RKO (cell line): ENCODE measurements at places on chromosomes 1 and 21.

- DNase-seq, result no peak
Measured at GRCh38 chr1:32392325-32392724, 1.9 kb downstream of the BSDC1 start.

DNA sequence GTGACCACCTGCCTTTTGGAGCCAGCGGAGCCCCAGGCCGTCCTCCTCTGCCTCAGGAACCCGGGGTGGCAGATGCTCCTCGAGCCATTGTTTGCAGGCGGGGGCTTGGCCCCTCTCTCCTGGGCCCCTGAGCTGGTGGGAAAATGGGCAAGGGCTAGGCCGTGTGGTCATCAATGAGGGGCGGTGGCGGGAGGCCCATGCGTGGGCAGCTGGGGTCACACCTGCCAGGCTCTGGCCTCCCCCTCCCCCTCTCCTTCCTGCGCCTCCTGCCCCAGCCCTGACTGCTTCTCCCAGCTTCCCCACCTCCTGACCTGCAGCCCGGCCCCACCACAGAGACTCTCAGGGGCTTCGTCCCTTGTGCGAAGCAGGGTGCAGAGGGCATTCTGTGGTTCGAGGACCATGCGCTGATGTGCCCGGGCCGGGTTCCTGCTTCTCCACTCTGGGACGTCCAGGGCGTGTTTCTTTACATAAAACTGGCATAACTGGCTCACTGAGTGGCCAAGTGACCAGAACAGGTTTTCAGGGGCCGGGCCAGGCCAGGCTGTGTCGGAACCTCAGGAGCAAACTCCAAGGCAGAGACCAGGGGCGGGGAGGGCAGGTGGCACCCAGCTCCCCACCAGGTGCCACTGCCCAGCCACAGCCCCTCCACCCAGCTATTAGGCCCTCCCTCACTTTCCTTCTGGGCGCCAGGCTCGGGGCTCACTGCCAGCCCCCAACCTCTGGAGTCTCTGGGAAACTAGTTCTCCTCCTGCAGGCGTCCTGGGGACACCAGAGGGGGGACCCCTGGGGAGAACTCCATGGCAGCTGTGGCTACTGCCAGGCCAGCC lies 9.3 kb downstream of the SAMD11 start:
- no peak for DNase-seq

DNA sequence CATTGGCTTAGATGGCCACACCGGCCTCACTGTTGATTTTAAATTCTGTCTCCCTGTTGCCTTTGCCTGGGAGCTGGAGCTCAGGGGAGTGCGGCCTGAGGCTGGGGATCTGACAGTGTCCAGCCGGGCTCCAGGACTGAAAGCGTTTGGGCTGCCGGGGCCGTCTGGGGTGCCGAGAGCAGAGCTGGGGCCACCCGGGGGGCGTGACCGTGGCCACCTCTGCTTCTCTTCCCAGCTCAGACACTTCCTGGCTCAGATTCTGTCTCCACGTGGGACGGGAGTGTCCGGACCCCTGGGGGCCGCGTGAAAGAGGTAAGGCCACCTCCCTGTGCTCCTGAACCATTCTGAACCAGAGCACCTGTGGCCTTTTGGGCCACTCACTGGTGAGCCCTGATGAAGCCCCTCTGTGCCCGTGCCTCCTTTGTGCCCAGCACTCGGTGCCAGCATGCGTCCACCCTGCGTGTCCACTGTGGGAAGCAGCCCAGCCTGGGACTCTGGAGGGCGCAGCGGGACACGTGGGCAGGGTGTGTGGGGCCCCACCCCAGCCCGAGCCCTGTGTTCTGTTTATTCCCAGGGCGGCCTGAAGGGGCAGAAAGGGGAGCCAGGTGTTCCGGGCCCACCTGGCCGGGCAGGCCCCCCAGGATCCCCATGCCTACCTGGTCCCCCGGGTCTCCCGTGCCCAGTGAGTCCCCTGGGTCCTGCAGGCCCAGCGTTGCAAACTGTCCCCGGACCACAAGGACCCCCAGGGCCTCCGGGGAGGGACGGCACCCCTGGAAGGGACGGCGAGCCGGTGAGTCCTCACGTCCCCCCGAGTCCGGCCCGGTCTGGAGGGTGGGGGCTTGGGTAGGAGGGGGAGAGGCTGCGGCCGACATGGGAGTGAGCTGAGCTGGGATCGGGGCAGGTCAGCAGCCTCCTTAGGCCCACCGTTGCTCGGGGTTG lies 64.8 kb downstream of the SLC19A1 start:
- DNase-seq, result no peak

DNA sequence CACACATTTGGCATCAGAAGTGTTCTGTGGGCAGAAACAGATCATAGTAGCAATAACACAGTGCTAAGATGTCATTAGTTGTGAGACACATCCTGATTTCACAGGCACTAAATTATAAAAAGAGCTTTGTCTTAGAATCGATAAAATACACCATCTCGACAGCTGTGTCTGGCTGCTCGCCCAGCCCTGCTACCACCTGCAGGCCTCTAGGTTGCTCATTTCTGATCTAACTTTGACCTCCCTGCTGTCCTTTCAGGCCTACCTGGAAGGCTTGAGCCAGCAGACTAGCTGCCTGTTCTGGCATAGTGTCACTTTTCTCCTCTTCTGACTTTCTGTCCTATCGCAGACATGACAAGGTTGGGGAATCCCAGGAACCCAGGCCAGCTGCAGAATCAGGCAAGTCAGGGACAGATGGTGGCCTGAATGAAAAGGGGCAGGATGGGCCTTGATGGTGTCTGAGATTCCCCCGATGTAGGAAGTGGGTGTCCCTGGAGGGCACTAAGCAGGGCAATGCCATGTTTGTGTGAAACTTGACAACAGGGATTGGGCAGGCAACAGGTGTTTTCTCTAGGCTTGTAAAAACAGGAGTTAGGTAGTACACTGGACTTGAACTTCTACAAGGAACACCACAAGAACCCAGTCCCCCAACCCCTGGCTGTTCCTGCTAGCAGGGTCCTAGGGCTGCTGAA lies 66.6 kb upstream of the RHOU start:
- DNase-seq, result no peak

DNA sequence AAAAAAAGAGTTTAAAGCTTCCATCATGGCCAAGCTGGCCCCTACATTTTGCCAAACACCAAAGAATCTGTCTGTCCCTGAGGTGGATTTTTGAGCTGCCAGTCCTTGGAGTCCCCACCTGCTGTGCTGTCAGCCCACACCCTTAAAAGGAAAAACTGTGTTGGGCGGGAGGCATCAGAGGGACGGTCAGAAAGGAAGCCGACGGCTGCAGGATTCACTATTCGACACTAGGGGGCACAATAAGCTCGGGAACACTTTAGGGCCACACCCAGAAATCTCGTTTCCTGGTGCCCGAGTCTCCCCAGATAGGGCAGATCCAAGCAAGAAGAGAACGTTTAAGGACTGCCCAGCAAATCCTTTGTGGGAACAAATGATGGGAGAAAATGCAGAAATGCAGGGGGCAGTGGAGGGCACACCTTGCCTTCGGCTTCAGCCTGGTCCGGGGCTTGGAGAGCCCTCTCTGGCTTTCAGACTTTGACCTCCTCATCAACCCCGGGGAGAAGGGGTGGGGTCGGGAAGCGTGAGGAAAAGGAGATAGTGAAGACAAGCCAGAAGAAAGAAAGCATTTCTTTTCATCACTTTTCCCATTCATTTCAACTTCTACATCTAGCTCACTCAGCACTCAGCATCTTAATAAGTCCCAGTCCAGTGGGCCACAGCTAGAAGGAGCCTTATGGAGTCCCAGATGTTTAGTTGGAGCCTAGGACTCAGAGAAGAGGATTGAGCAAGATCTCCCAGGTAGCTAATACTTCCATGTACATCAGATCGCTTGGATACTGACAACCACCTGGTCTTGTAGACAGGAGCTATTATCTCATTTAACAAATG lies 5.0 kb upstream of the CTTNBP2NL start:
- DNase-seq, result peak; percentile 95

- DNase-seq, result no peak
Measured at GRCh38 chr1:197841883-197842553, 60.4 kb upstream of the C1orf53 start.

DNA sequence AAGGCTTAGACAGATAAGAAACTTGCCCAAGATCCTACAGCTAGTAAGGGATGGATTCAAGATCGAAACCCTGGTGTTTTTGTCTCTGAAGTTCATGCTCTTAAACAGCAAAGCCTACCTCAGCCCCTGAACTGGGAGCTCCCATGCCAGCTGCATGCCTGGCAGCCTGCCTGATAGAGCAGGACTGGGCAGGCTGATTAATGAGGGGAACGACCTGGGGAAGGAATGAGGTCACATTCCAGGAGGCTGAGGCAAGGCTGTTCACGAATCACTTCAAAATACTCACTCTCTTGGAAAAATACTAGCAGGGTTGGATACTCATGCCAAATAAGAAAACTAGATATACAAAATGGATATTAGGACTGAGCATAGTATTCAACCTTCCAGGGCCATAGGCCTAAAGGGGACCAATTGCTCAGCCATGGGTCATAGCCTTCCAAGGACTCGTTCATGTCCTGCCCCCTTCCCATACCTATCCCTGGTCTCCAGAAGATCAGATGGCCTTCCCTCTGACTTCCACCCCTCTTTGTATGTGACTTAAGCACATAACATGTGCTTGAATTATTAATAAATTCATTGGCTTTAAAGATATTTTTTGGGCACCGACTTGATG lies 15.6 kb upstream of the TACSTD2 start:
- peak; percentile 30 for DNase-seq
